NCI-H1048 (cell line): ENCODE measurements at places on chromosomes 6 and 20.

- DNase-seq = no peak
These were observed 46.9 kb upstream of the BACH2 start for GRCh38 chr6:90343576-90343975.

DNA sequence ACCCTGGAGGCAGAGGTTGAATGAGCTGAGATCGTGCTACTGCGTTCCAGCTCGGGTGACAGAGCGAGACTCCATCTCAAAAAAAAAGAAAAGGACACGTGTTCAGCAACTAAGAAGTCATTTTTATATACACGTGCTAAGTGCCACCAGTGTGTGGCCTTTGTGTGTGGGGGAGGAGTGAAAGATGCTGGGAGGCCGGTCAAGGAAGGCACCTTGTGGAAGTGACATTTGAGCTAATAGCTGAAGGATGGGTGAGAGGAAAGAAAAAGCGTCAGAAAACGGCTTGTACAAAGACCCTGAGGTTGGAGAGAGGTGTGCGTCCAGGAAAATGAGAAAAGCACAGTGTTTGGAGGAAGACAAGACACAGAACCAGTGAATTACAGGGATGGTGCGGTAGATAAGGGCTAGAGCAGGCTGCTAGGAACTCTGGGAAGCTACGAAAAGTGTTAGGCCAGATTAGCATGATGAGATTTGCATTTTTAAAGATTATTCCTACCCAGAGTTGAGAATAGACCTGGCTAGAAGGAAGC, 11.6 kb downstream of the RREB1 start:
- no peak for DNase-seq

GRCh38 chr20:13173201-13173600, 47.9 kb upstream of the ISM1 start:
- no peak for DNase-seq

- DNase-seq = no peak
These were observed 67.2 kb downstream of the PLCG1 start for GRCh38 chr20:41204304-41205265.

DNA sequence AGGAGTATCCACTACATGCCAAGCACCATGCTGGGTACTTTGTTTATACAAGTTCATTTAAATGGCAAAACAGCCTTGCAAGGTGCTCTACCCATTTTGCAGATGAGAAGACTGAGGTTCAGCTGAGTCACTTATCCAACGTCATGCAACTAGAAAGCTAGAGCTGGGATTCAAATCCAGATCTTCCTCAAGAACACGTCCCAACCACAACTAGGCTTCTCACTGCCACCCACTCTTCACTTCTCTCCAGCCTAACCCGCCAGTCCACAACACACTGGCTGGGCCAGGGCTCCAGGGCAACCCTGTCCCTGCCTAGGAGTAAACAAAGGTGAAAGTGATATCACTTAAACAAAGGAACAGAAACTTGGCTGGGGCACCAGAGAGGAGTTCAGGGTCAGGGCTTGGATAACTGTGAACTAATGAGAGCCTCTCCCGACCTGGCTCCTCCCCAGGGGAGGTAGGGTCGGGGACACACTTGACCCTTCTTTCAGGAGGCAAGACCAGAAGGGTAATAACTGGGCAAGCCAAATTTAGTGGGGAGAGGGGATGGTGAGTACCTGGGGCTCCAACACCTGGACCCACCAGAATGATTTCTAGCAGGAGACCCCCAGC, 7.9 kb downstream of the SDC4 start:
- no peak for DNase-seq

DNA sequence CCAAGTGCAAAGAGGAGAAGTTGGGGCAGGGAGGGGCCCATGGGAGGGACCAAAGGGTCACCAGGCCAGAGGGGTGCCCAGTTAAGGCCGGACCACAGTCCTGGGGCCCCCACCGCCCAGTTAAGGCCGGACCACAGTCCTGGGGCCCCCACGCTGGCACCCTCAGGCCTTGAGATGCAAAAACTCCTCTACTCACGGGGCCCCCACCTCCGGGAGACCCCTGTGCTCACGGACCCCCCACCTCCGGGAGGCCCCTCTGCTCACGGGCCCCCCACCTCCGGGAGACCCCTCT, 16.9 kb downstream of the KCNQ2 start:
- DNase-seq = no peak

- DNase-seq = no peak
These were observed 166.6 kb downstream of the PDSS2 start for GRCh38 chr6:107292715-107293271.

GRCh38 chr20:43446361-43446879, 11.3 kb upstream of the SRSF6 start:
- no peak for DNase-seq

- no peak for DNase-seq
These were observed 31.5 kb downstream of the PDE7B start for GRCh38 chr6:135883045-135883444.

DNA sequence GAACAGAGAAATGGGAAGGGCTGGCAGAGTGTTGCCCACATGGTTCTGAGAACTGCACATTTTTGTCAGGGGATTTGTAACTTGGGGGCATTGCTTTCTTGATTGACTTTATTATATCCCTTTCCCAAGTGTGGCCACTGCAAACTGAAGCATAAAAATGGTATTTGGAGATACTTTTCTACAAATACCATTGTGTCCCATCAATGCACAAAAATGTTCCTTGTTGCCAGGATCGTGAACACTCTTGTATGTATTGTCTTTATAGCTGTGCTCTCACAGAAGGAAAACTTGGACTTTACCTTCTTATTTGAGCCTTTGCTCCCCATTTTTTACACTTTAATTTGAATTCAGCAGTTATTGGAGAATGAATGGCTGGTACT, 57.1 kb upstream of the C20orf144 start:
- no peak for DNase-seq

- no peak for DNase-seq
These were observed 203.9 kb upstream of the MARCKS start for GRCh38 chr6:113653275-113653674.

DNA sequence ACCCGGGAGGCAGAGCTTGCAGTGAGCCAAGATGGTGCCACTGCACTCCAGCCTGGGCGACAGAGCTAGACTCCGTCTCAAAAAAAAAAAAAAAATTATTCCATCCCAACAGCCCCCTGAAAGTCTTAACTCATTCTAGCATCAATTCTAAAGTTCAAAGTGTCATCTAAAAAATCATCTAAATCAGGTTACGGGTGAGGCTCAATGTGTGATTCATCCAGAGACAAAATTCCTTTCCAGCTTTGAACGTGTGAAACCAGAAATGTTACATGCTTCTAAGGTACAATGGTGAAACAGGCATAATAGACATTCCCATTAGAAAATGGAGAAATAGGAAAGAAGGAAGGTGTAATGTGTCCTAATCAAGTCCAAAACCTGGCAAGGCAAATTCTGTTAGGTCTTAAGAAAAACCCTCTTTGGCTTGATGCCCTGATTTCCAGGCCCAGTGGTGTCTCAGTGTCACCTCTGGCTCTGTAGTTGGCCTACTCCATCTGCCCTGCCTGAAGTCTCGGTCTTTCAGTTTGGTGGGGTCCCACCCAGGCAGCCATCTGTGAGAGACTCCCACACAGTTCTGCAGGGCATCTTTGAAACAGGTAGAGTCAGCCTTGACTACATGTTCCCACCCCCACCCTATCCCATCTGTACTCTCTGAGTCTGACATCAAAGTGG, 43.5 kb downstream of the HFE start:
- no peak for DNase-seq

- no peak for DNase-seq
These were observed 57.0 kb downstream of the SLX4IP start for GRCh38 chr20:10492065-10492464.

DNA sequence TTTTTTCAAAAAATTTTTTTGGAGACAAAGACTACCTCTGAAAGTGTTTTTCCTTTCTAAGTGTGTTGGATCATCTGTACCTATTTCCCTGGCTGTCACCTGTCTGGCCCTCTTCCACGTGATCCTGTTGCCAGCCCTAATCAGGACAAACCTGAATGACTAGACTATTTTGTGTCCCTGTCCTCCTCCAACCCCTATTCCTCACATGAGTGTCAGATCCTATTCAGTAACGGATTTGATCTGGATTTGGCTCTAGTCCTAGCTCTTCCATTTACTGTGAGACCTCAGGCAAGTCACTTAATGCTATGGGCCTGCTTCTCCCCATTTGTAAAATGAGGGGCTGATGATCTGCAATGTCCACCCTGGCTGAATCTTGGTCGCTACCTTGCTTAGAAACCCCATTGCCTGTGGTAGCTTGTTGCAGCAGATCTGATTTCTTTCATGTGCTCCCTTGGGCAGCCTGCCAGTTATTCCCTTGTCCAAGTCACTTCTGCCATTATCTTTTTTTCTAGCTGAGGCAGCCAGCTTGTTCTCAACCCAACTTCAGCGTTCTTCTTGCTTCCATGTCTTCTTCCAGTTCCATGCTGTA, 4.8 kb downstream of the PHF20 start:
- no peak for DNase-seq

GRCh38 chr6:111992851-111993250, 61.1 kb upstream of the CCN6 start:
- no peak for DNase-seq

DNA sequence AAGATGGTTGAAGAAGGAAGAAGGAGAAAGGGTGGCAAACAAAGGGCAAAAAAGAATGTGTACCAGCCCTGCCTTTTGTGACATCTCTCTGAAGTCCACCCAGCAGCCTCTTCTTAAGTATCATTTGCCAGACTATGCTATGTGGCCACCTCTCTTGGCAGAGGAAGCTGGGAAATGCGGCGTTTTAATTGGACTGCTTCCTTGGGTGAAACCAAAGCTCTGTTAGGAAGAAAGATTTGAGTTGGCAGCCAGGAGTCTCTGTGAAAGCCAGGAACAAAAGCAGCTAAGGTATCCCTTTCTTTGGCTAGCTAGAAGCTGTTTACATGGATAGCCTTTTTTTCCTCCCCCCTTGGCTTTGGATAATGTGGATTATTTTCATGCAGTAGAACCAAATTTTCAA, 67.5 kb upstream of the GTSF1L start:
- DNase-seq = no peak

DNA sequence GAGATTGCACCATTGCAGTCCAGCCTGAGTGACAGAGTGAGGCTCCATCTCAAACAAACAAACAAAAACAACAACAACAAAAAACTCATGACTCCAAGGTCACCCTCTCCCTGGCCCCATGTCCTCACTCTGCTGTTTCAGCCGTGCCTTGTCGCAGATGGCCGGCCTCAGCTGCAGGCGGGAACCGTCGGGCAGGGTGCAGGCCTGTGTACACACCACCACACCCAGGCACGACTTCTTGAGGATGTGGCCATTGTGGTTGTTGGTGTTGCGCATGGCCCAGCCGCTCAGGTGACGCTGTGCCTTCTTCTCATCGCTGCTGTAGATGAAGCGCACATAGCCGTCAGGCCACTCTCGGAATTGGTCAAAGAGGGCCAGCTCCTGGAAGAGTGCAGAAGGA, 4.8 kb downstream of the GCM2 start:
- no peak for DNase-seq

- no peak for DNase-seq
These were observed 7.5 kb downstream of the ATG5 start for GRCh38 chr6:106318061-106318460.

DNA sequence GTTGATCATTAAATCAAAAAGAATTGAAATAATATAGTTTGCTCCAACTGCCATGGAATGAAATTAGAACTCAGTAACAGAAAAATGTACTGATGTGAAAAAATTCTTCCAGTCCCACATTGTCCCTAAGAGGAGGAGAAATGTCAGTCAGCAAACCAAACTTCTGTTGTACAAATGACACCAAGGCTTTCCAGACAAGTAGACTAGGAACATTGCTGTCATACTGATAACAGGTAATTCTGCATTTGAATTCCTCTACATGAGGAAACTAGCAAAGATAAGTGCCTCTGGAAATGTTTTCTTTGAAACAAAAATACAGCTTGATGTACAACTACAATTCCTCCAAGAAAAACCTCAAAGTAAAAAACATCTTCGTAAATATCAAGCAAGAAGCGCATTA, 90.2 kb downstream of the HIVEP1 start:
- DNase-seq = no peak

DNA sequence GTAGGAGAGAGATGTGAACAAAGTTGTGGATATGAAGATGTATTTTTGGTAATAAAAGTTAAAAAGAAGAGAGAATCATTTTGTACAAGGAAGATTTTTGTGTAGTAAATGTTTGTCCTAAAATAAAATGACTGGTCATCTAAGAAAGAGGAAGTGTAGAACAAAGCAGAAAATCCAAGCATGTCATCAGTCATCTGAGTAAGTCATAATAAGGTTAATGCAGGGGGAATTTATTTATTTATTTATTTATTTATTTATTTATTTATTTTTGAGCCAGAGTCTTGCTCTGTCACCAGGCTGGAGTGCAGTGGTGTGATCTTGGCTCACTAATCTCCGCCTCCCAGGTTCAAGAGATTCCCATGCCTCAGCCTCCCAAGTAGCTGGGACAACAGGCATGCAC, 15.7 kb upstream of the CGA start:
- no peak for DNase-seq

DNA sequence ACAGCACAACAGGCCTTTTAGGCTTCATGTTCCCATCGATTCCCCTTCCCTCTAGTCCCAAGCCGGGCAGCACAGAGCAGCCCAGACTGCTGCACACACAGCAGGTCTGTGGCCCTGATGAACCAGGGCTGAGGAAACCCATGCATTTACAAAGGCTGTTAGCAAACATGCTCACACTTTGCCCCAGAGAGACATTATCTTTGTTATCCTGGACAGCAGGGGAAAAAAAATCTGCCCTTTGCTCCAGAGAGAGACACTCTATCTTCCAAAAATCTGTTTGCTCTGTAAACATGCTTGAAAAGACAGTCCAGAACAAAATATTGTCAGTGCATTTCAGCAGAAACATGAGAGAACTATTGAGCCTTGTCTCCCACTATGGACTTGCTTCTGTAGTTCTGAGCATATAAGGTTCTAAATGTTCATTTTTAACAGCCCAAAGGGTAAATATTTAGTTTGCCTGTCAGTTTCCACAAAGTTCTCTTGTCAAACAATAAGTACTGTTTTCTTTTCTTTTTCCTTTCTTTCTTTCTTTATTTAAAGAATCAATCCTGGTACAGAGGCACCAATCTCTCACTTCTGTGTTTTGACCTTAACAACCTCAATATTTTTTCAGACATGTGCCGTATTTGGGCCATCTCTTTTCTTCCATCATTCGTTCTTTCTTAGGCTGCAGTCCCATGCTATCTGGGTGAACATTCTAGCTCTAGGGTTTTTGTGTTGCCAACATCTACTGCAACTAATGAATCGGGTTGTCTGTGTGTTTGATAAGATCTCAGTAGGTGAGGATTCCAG, 468.0 kb downstream of the EPM2A start:
- DNase-seq = no peak

DNA sequence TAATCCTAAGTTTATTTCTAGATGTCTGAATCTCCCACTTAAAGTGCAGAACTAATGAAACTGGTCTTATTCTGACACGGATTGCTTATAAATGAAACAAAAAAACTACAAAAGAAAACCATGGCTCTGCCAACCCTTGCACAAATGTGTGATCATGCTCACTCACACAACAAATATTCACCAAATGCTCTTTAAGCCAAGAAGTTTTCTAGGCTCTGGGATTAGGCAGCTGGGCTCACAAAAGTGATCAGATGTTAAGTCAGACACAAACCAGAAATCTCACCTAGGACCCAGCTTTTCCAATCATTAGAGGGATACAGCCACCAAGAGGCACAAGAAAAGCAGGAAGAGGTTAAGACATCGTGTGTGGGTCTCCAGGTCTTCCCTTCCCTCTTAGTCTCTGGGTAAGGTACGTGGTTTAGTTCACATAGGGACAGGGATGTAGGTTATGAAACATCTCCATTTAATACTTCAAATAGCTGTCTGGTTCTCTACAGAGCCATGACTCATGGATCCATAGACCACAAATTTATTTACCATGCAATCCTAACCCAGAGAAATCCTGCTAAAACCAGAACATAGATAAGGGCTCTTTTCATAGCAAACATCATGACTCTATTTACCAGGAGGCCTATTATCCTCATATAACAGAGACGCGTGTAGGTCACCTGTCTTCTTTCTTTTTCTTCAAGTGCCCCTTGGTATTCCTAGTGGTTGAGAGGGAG, 165.2 kb downstream of the WDR27 start:
- no peak for DNase-seq
